Testis (tissue), 5 donors: ENCODE measurements at places on chromosomes 1 and 21. TPM values are rescaled to one million over a fixed set of nuclear protein-coding genes. Genes with fewer than 3 reads are reported as not detected.

- H3K27ac ChIP-seq = no peak overlapping the region
- no peaks in the 10 kb centered on the region for H3K36me3 ChIP-seq
- H3K4me1 ChIP-seq = no peaks in the 10 kb centered on the region
- DNase-seq = no peak
- no peak overlapping the region for H3K4me3 ChIP-seq
- H3K27me3 ChIP-seq = no peaks in the 10 kb centered on the region
These were observed 15.1 kb upstream of the COP1 start for GRCh38 chr1:176222196-176222595.

Gene LRRC41
- total RNA-seq = 123 TPM

DNA sequence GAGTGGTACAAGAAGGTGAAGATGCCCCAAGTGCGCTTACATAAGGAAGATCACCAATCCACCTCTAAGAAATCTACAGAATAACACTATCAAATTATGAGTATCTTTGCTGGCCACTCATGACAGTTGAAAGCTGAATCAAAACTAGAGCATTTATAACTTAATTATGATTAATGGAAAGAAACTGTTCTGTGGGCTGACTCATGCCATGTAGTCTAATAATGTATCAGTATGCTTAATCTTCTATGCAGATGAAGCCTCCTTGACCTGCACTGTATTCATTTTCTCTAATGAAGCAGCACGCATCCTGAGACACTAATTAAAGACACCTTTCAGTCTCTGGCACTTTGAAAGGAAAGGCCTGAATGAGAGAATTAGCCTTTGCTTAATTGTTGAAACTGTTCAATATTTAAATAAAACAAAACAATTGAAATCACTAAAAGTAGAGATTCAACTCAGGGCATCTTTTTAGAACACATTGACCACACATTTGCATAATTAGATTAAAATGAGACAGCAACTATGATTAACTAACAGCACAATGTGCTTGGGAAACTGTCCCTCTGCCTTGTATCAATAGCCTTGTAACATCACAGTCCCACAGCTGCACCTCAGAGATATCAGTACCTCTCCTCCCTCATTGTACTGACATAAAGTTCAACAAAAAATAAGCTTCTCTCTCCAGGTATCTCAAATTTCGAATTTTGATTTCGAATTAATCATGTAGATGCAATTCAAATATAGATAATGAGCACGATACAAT, 105.6 kb downstream of the NTPCR start:
- no peak overlapping the region for H3K27ac ChIP-seq
- no peaks in the 10 kb centered on the region for H3K36me3 ChIP-seq
- no peak for DNase-seq
- H3K4me1 ChIP-seq = no peaks in the 10 kb centered on the region

Gene SELP
- total RNA-seq = 3.1 TPM

- H3K36me3 ChIP-seq = no peaks in the 10 kb centered on the region
- H3K4me1 ChIP-seq = peaks cover 15% of the 10 kb centered on the region
- H3K27ac ChIP-seq = no peak overlapping the region
- peak; percentile 51 for DNase-seq
- H3K27me3 ChIP-seq = no peaks in the 10 kb centered on the region
These were observed 10.8 kb upstream of the SHISA4 start for GRCh38 chr1:201877877-201878401.

DNA sequence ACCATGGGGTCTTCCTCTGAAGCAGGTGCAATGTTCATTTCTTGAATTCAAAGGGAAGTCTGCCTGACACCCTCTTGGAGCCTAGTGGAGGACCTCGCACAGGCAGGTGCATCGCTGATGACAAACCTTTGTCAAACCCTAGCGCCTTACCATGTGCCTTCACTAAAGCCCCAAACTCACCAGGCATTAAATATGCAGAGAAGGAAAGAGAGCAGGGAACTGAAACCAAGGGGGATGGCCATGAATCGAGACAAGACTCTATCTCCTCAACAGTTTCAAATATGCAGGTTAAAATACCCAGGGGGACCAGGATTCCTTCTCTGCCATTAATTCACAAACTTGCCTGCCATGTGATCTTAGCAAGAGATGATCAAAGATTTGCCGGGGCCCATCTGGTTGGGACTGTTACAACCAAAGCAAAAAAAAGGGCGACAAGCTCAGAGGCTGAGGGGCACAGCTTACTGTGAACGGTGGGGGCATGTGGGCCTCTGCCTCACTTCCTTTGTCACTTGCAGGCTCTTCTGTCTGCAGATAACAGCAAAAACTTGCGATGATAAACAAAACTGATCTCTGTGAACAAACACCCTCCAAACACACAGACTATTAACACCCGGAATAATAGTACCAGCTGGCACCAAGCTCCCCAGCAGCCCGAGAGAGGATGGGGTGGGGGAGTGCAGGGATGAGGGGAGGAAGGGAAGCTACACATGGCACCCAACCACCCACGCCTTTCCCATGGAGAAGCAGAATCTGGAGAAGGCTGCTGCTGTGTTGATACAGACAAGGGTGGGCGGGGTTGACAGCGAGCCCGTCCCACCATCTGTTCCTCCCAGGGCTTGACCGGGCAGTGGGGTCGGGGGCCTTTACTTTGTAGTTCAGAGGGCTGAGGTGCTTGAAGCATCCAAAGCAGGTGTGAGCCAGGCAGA, 33.9 kb downstream of the TMEM63A start:
- H3K4me3 ChIP-seq = no peak overlapping the region
- no peaks in the 10 kb centered on the region for H3K27me3 ChIP-seq
- no peak for DNase-seq
- no peaks in the 10 kb centered on the region for H3K36me3 ChIP-seq
- H3K27ac ChIP-seq = no peak overlapping the region

DNA sequence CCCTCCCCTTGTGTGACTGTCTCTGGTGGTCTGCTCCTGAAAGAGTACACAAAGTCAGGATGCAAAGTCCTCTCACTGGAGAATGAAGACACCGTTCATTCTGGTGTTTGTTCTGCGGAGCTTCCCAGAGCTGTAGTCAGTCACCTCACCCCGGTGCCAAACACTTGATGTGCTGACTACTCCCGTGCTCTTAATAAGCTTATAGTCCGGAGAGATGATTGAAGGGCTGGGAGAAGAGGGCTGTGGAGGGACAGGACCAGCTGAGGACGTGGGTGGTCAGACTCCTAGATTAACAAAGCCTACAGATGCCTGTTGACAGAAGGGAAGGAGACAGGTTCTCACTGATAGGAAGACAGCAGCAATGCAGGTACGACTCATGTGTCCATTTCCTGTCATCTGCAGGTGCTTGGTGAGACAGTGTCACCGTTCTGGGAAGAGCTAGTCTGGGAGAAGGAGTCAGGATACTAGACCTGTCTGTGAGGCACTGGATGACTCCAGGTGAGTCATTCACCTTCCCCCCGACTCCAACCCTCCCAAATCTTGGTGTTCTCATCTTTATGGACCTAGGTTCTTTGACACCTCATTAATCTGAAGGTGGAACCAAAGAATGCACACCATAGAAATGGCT, 40.4 kb upstream of the LRRN2 start:
- H3K4me3 ChIP-seq = no peak overlapping the region
- no peaks in the 10 kb centered on the region for H3K4me1 ChIP-seq
- H3K27me3 ChIP-seq = no peaks in the 10 kb centered on the region
